Activated T-helper 1 cell treated with anti-CD3 and anti-CD28 coated beads, Interleukin-12 subunit alpha, Interleukin-12 subunit beta, Interleukin-2, Interleukin-4 antibody, amounts not matched to agents 30 ng/mL and 10 ng/mL and 1 ng/mL, durations not matched to agents 14 hours and 24 hours and 36 hours (primary cell): ENCODE measurements at places on chromosomes 5 and 9. TPM values are rescaled to one million over a fixed set of nuclear protein-coding genes. Genes with fewer than 3 reads are reported as not detected.

- no peaks in the 10 kb centered on the region for H3K36me3 ChIP-seq
- H3K27ac ChIP-seq = no peak overlapping the region
- no peak for DNase-seq
- peaks cover 40% of the 10 kb centered on the region for H3K27me3 ChIP-seq
- H3K4me1 ChIP-seq = peaks cover 8% of the 10 kb centered on the region
- no peak overlapping the region for H3K4me3 ChIP-seq
These were observed 14.7 kb downstream of the LIX1 start for GRCh38 chr5:97127727-97128126.

- H3K27me3 ChIP-seq = no peaks in the 10 kb centered on the region
- H3K27ac ChIP-seq = no peak overlapping the region
- DNase-seq = no peak
- peaks cover 25% of the 10 kb centered on the region for H3K36me3 ChIP-seq
These were observed 3.7 kb downstream of the CARD19 start for GRCh38 chr9:93099551-93100275.

DNA sequence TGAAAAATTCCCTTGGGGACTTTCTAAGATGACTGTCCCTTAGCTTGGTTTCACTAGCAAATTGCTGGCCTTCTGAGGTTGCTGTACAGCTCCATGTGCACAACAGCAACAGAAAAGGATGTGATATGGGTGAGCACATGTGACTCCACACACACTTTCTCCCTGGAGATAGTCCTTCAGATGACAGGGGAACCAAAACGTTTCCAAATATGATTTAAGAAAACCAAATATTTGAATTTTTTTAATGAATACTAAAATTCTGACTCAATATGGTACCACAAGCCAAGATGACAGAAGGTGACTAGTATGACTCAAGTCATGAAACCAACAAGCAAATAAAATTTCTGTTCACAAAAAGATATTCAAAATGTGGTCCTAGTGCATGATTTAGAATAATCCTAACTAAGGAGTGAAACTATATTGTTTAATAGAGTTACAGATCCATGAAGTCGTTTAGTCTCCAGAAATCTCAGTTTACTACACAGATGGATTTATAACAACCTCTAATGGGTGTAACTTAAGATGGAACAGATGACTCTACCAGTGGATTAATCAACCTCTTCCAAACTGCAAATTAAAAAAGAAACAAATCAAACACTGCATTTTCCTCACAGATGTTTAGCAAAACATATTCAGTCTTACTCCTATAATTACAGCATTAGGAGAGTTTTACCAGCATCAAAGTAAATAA, 144.8 kb upstream of the PIK3R1 start:
- H3K4me3 ChIP-seq = no peak overlapping the region
- H3K27me3 ChIP-seq = no peaks in the 10 kb centered on the region
- H3K4me1 ChIP-seq = no peaks in the 10 kb centered on the region
- no peak for DNase-seq

- DNase-seq = no peak
- no peaks in the 10 kb centered on the region for H3K36me3 ChIP-seq
- no peak overlapping the region for H3K27ac ChIP-seq
- H3K4me3 ChIP-seq = no peak overlapping the region
- no peaks in the 10 kb centered on the region for H3K4me1 ChIP-seq
These were observed 106.4 kb downstream of the HSD17B3 start for GRCh38 chr9:96195541-96195940.

- H3K27ac ChIP-seq = no peak overlapping the region
- no peaks in the 10 kb centered on the region for H3K4me1 ChIP-seq
- H3K4me3 ChIP-seq = no peak overlapping the region
These were observed 161.3 kb downstream of the CAVIN4 start for GRCh38 chr9:100739208-100739607.

DNA sequence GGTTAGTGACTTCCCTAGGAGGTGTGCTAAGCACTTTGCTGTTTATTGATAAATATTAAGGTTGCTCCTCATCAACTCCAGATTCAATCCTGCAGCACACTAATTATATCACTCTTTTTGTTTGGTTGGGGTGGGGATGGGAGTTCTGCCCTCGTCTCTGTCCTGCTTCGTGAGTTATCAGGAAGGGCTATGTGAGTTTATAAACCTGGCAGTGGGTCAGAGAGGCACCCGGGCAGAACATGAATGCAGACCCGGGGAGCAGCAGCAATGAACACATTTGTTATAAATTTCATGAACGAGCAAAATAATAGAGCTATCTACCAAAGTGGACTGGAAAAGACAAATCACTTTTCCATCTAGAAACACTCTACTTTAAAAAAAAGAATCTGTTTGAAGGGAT, 125.5 kb upstream of the WWC1 start:
- H3K27ac ChIP-seq = no peak overlapping the region
- peaks cover 6% of the 10 kb centered on the region for H3K27me3 ChIP-seq
- no peak overlapping the region for H3K4me3 ChIP-seq
- no peaks in the 10 kb centered on the region for H3K36me3 ChIP-seq
- DNase-seq = no peak

- no peak overlapping the region for H3K4me3 ChIP-seq
- no peaks in the 10 kb centered on the region for H3K36me3 ChIP-seq
- no peak for DNase-seq
- H3K27me3 ChIP-seq = no peaks in the 10 kb centered on the region
- no peaks in the 10 kb centered on the region for H3K4me1 ChIP-seq
These were observed 27.2 kb downstream of the RUSC2 start for GRCh38 chr9:35517131-35517530.

DNA sequence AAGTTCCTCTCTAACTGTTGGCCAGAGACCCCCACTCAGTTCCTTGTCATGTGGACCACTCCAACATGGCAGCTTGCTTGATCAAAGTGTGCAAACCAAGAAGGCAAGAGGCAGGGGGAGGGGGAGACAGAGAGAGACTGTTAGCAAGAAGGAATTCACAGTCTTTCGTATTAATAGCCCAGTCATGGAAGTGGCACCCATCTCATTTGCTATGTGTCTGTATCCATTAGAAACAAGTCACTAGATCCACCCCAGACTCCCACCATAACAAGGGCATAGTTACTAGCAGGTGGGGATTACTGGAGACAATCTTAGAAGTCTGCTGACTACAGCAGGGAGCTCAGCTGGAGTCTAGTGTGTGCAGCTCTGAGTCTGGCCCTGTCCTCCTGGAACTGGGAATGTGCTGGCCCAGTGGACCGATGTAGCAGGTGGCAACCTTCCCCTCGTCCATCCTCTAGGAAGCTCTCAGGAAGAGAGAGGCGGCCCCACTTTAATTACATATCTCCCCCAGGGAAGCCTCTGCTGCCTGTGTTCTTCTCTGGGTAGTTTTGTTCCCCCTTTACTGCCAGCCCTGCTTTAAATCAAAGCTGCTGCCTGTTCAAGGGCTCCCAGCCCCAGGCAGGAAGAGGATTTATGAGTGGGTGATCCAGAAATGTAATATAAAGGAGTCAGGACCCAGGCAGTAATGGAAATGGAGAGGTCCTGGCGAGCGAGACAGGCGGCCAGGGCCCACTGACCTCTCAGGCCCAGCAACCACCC, 47.8 kb upstream of the ALDH1B1 start:
- no peak overlapping the region for H3K27ac ChIP-seq
- H3K4me1 ChIP-seq = no peaks in the 10 kb centered on the region
- DNase-seq = no peak
- H3K27me3 ChIP-seq = peaks cover 3% of the 10 kb centered on the region
- no peak overlapping the region for H3K4me3 ChIP-seq

DNA sequence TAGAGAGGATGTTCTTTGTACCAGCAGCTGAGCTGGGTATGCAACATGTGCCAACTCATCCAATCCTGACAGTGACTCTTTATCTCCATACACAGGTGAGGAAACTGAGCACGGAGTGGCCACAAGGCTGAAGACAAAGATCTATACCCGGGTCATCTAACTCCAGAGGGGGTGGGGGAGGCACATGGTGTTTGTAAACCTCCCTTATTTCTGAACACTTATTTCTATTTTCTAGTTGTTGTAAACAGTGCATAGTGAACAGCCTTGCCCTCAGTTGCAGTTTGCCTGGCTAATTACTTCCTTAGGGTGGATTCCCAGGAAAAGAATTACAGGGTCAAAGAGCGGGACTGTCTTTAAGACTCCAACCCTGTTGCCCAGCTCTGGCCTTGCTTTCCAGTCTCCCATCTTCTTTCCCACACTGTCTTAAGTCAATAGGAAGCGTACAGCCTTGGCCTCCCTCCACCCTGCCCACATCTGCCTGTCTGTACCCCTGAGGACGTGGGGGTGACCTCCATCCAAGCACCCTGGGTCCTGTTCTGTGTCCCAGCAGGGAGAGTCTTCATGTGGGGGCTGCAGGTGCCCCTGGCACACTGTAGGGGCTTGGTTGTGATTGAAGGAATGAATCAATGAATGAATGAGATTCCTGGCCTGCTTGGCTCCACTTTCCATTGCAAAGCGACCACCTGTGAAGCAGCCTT, 13.2 kb upstream of the FIBCD1 start:
- H3K4me3 ChIP-seq = no peak overlapping the region
- no peaks in the 10 kb centered on the region for H3K27me3 ChIP-seq
- no peaks in the 10 kb centered on the region for H3K4me1 ChIP-seq
- no peak overlapping the region for H3K27ac ChIP-seq

DNA sequence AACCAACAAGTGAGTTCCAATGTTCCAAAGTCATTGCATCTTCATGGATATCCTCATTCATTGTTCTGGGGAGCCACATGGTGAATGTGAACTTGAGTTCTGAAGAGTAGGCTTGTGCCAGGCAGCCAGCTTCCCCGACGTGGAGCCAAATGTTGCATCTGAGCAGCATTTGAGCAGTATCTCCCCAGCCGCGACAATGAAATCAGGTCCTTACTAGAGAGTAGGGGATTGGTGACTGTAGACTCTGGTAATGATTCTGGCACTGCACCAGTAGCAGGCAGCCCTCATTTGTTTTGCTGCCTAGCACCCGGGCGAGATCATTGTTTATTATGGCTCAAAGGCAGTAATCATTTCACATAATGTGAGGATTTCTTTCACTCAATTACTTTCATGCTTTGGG, 451.4 kb upstream of the C9orf72 start:
- no peaks in the 10 kb centered on the region for H3K36me3 ChIP-seq
- DNase-seq = no peak
- H3K27me3 ChIP-seq = peaks cover 3% of the 10 kb centered on the region
- no peak overlapping the region for H3K27ac ChIP-seq

DNA sequence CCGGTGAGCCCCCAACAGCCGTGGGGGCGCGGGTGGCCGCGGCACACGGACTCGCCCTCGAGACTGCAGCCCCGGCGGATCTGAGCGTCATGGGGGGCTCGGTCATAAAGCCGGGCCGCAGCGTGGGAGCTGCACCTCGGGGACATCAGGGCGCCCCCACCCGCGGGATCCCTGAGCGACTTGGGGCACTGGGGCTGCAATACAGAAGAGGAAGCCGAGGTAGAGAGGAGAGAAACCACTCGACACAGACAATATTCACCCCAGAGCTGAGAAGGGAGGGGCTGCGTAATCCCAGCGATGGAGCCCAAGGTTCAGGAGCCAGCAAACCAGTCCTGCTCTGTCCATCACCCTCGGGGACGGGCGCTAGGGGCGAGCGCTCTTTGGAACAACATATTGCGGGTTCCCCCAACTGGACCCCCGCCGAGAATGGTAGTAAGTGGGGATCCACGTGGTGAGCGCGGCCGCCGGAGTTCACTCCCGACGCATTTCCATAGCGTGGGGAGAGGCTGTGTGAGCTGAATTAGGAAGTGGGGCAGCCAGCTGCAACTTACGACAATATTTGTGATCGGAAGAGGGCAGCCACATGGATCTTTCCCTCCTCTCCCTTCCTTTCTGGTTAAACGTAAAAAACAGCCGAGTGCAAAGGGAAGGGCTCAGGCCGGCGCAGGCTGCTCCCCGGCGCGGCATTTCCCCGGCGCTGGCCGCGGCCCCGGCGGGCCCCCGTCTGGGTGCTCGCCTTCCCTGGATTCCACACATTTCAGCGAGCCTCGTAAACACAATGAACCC, 9.9 kb downstream of the PTCH1 start:
- peaks cover 43% of the 10 kb centered on the region for H3K4me1 ChIP-seq
- H3K36me3 ChIP-seq = peaks cover 1% of the 10 kb centered on the region

Gene TTC23L
- not detected in 2 replicates for total RNA-seq

GRCh38 chr9:96691326-96691725, 36.2 kb upstream of the PRXL2C start:
- peaks cover 4% of the 10 kb centered on the region for H3K4me1 ChIP-seq
- no peak overlapping the region for H3K4me3 ChIP-seq
- no peak for DNase-seq
- H3K36me3 ChIP-seq = no peaks in the 10 kb centered on the region
- H3K27ac ChIP-seq = no peak overlapping the region

GRCh38 chr5:110105692-110106091, 416.0 kb downstream of the MAN2A1 start:
- H3K4me3 ChIP-seq = no peak overlapping the region
- no peak for DNase-seq
- no peaks in the 10 kb centered on the region for H3K27me3 ChIP-seq
- H3K36me3 ChIP-seq = peaks cover 1% of the 10 kb centered on the region
- peaks cover 49% of the 10 kb centered on the region for H3K4me1 ChIP-seq

GRCh38 chr9:17402309-17402708, 176.6 kb upstream of the SH3GL2 start:
- H3K27me3 ChIP-seq = no peaks in the 10 kb centered on the region
- no peaks in the 10 kb centered on the region for H3K4me1 ChIP-seq
- H3K36me3 ChIP-seq = no peaks in the 10 kb centered on the region
- H3K27ac ChIP-seq = no peak overlapping the region

- no peak for DNase-seq
- no peaks in the 10 kb centered on the region for H3K27me3 ChIP-seq
- H3K4me1 ChIP-seq = peaks cover 36% of the 10 kb centered on the region
- H3K36me3 ChIP-seq = peaks cover 2% of the 10 kb centered on the region
These were observed 7.7 kb downstream of the ICE1 start for GRCh38 chr5:5430136-5430535.
